Activated CD4-positive, alpha-beta T cell treated with anti-CD3 and anti-CD28 coated beads, Interleukin-2, Interleukin-4, amounts not matched to agents 100 ng/mL and 50 ng/mL, durations not matched to agents 16 hours and 8 hours (primary cell): ENCODE measurements at places on chromosomes 7 and 10.
A peak's percentile ranks its signal among the peaks of the same experiment; 100 is the strongest.

GRCh38 chr7:117319181-117319580, 3.7 kb downstream of the WNT2 start:
- DNase-seq = no peak

DNA sequence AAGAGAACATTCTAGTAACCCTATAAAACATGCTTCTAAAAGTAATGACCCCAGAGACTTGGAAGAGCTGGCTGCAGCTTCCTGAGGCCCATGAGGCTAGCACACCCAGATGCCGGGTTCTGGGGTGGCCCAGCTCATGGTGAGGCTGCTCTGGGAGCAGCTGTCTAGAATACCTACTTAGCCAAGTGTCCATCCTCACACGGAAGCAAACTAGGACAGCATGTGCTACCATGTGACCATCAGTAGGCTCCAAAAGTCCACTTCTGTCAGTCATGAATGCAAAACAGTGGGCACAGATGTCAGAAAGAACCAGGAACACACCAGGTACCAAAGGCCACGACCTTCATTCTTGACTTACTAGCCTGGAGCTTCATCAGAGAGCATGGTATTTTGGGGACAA, 32.4 kb downstream of the CTBP2 start:
- DNase-seq = no peak

DNA sequence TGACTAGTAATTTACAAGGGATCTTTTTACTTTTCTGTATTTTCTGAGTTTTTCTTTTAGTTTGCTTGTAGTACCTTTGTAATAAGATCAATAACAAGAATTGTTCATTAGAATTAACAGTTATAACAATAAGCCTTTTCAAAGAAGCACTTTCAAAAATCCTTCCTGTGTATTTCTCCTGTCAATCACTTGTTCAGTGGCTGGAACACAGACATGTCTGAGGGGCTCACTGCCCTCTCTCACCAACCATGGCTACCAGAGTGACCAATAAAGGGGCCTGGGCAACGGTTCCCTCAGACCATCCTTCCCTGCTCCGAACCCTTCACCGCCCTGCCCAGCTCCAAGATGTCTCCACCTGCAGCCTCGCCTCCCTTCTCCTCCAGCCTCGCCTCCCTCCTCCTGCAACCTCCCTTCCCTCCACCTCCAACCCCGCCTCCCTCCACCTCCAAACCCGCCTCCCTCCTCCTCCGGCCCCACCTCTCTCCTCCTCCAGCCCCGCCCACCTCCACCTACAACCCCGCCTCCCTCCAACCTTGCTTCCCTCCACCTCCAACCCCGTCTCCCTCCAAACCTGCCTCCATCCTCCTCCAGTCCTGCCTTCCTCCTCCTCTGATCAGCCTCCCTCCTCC, 353.4 kb downstream of the TNS3 start:
- no peak for DNase-seq

GRCh38 chr7:37150856-37151255, 297.8 kb downstream of the ELMO1 start:
- no peak for DNase-seq

DNA sequence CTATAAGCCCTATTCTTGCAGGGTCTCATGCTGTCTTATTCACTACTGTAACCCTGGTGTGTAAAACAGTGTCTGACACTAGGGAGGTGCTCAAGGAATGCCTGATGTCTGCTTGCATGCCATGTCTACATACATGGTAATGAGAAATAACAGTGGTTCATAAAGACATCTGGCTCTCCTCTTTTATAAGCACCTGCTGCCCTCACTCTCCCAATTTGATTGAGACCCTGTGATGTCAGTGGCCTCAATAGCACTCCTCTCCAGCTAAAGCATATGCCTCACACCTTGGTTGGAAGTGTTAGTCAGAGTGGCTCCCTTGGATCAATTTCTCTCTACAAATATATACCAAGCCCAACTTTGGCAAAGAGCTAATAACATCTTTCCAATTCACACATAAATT, 30.6 kb downstream of the ANK3 start:
- DNase-seq = no peak

- DNase-seq = no peak
Measured at GRCh38 chr10:58087896-58088295, 179.8 kb downstream of the IPMK start.

- no peak for DNase-seq
Measured at GRCh38 chr10:67868132-67868531, 16.3 kb upstream of the SIRT1 start.

DNA sequence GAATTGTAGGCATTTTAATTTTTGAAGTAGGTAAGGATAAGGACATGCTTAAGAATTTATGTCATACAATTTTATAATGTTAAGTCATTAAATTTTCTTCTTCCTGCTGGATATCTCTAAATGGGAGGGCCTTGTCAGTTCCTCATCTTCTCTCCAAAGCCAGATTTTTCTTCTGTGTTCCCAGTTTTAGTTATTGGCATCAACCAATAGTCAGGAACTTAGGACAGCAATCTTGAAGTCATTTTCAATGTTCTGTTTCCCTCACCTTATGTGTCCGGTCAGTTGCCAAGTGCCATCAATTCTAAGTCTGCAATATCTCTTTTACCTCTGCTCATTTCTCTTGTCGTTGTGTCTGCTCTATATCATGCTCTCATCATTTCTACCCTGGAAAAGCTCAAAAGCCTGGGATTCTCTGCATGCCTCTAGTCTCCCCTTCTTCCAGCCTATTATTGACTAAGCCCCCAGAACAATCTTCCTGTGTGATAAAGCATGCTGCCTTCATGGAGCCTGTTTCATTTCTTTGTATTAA, 145.2 kb downstream of the PPP1R9A start:
- no peak for DNase-seq

- DNase-seq = no peak
Measured at GRCh38 chr7:133196856-133197612, 55.8 kb upstream of the EXOC4 start.

GRCh38 chr10:123642293-123642692, 23.9 kb upstream of the GPR26 start:
- DNase-seq = no peak

- DNase-seq = no peak
Measured at GRCh38 chr7:95536656-95537311, 51.0 kb downstream of the ASB4 start.

DNA sequence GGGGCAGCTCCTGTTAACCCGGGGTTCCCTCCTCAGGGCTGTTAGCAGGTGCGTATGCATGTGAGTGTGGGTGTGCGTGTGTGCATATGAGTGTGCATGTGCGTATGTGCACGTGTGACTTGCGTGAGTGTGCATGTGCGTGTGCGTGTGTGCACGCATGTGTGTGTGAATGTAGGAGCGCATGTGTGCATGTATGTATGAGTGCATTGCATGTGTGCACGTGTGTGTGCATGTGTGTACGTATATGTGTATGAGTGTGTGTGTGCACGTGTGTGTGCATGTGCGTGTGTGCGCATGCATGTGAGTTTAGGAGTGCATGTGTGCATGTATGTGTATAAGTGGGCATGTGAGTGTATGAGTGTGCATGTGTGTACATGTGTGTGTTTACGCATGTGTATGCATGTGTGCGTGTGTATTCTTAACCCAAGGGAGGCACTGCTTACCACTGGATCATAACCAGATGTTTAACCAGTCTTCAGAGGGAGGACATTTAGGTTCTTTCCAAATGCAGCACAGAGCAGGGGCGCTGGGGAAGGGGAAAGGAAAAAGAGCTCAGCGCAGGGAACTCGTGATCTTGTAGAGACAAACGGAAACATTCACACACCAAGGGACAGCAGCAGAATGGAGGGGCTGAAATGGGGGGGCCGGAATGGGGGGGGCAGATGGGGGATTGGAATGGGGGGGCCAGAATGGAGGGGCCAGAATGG, 45.0 kb downstream of the PWWP2B start:
- no peak for DNase-seq

GRCh38 chr10:33293076-33293475, 41.4 kb downstream of the NRP1 start:
- DNase-seq = no peak

- peak; percentile 84 for DNase-seq
Measured at GRCh38 chr10:73478636-73479035, 17.2 kb downstream of the PPP3CB start.

DNA sequence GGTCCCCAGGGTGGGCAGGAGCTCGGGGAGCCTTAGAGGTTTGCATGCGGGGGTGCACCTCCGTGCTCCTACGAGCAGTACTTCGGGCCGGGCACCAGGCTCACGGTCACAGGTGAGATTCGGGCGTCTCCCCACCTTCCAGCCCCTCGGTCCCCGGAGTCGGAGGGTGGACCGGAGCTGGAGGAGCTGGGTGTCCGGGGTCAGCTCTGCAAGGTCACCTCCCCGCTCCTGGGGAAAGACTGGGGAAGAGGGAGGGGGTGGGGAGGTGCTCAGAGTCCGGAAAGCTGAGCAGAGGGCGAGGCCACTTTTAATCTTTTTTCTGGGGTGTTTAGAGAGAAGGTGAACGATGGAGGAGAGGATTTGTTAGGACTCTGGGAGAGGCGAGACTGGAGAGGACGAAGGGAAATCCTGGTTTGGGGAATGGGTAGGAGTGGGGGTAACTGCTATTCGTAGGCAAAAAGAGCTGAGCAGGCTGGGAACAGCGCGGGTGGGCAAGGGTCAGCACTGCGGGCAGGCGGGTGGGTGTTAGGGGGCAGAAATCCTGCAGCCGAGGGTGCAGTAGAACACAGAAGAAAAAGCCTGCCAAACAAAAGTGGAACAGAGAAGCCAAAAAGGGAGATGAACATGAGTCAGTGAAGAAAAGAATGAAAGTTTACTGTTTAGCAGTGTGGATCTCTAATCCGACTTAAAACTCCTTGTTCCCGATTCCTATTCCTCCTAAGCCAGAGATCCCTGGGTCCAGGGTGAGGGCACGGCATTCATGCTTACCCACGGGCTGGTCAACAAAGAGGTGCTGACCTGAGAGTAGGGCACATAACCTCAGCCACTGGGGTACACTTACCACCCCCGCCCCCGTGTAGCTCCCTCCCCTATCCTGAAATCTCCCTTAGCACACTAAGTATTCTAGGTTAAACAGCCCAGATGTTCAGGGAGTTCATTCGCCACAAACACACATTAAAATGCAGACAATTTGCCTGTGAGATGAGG, 26.9 kb downstream of the PRSS2 start:
- peak; percentile 39 for DNase-seq

DNA sequence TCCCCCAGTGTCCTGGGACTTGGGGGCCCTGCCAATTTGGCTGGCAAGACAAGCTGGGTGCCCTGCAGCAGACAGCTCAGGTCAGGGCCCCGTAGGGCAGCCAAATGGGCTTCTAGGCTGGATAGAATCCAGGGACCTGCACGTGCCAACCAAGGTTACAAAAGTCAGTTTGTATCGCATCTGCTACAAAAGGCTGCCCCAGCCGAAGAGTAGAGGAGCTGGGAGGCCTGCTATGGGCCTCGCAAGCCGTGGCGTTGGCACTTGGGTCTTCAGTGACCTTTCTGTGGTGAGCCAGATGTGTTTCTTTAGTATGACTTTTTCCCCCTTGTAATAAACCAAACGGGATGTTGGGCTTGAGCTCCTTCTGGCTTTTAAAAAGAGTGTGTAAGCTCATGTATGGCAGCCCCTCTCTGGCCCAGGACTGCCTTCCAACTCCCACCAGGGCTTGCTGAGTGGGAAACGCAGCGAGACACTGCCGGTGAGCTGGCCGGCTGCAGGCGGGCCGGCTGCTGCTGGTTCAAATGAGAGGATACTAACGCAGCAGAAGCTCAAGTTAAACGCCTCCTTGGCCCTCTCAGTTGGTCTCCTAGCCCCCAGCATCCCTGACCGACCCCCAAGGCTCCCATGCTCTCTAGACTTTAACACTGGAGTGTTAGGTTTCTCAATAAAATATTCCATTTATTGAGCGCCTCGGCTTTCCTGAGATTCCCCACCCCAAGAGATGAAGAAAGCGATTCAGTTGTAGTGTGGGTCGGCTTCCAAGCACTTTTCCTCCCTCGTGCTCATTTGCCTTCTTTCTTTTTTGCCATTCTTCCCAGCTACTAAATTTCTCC, 3.1 kb upstream of the HOXA10 start:
- DNase-seq = no peak

DNA sequence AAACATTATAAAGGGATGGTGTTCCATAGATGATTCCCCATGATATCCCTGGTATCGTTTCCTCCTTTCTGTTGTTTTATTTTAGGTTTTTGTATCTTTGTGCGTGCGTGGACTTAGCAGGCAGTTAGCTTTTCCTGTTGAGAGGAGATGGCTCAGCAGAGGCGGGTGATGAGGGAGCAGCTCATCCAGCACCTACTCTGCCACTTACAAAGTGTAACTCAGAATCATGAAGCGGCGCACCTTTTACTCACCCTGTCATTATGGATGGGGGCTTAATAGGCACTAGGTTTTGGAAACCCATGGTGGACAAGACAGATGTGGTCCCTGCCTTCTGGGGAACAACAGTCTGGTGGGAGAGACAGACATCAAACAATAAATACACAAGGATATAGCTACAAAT, 17.1 kb downstream of the FAM241B start:
- DNase-seq = no peak

- no peak for DNase-seq
Measured at GRCh38 chr7:138975343-138976104, 5.7 kb downstream of the KIAA1549 start.

- peak; percentile 65 for DNase-seq
Measured at GRCh38 chr10:61779950-61780659, 117.4 kb downstream of the CABCOCO1 start.

DNA sequence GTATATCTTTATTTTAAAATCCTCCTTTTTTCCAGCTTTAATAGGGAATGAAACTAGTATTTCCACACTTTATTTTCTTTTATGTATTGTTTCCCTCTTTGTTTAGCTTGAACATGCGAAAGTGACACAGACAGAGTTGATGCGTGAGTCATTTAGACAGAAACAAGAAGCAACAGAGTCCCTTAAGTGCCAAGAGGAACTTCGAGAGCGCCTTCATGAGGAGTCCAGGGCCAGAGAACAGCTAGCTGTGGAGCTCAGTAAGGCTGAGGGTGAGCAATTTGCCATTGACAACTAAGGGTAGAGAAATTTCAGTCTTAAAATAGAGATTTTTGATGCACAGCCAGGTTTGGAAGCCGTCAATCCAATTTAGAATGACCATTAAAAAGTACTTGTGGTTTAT, 73.1 kb downstream of the CYP51A1 start:
- DNase-seq = no peak

- peak; percentile 18 for DNase-seq
Measured at GRCh38 chr10:3647074-3647473, 137.9 kb downstream of the KLF6 start.

DNA sequence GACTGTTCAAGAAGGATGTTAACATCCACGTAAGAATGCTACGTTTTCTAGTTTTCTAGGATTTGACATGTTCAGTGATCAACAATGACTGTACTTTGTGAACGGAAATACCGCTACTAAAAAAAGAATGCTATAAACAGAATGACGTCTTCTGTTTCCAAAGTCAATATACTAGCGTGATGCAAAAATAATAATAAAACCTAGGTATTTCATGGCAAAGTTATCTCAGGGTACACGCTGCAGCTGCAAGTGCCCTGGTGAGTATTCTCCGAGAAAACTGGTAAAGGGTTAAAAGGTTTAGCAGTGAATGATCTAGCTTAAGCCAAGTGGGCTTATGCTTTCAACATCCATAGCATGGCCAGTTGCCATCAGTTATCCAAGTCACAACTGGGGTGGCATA, 653.3 kb upstream of the PFKP start:
- no peak for DNase-seq
